ENCODE measurements at places on chromosomes 5 and 9. TPM values are rescaled to one million over a fixed set of nuclear protein-coding genes. Genes with fewer than 3 reads are reported as not detected.

DNA sequence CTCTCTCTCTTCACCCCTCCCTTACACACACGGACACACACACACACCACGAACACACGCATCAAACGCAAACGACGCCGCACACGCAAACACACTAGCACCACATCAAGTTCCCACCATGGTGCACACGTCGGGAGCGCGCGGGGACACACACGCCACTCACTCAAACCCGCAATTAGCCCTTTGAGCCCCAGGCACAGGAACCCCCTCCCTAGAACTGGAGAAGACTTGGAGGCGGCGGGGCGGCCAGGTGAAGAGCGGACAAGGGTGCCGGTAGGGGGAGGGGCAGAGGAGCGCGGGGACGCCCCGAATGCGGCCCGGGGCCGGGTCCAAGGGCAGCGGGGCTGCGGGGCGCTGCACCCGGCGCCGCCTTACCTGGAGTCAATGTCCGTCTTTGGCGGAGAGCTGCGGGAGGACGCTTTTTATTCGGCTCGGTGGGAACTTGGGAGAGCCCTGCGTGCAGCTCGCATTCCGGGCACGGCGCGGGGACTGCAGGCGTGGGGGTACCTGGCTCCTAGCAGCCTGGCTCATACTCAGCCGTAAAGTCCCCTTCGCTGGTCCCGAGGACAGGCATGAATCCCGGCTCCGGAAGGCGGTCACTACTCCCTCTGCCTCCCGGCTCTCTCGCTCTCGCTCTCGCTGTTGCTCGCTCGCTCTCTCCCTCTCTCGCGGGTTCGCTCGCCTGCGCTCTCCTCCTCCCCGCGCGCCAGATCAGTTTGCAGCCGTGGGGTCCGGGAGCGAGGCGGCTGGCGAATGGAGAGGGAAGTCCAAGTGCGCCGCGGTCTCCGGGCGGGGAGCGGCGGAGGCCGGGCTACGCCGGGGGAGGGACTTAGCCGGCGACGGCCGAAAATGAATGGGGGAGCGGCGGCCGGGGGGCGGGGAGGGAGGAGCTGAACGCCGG, at the start of gene BRINP1:
Gene BRINP1 (minus strand): TSS at position 755 of the 901 bp plus-strand sequence. CDS start 56,080 bp downstream, outside the sequence.
- DNase-seq = no peak

DNA sequence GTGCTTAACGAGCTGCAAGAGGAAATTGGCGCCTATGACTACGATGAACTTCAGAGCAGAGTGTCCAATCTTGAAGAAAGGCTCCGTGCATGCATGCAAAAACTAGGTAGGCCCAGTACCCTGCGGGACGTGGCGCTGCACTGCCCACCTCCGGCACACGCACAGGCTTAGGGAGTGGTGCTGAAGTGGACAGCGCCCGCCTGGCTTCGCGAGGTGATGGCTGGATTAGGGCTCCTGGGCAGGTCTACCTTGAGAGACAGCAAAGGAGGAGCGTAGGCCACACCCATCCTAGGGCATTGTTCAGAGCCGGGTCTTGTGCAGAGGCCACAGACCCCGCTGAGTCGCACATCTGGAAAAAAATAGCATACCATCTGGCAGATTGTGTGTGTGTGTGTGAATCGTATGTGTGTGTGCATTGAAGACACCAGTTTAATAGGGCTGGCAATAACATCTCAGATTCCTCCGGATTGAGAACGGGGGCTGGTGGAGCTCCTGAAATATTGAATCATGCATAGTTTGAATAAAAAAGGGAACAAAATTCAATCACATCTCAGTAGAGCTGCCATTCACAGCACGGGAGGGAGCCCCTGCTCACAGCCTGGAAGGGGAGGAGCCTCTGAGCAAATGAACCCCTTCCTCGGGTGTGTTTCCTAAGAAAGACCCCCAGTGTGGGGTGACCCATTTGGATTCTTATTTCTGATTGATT, 11.1 kb downstream of the OLFM1 start:
- no peak for DNase-seq

DNA sequence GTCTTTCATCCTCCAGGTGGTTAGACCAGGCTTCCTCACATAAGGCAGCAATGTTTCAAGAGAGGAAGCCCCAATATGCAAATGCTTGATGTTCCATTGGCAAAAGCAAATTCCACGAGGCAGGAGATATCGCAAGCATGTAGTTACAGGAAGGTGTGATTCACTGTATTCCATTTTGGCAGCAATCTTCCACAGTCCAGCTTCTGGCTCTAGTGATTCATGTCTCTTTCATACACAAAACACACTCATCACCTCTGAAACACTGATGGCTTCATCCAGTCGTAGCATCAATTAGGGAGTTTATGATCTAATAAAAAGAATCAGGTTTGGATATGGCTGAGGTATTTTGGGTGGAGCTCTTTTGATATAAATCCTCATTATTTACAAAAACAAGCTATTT, 552.2 kb upstream of the RIOK2 start:
- no peak for DNase-seq

DNA sequence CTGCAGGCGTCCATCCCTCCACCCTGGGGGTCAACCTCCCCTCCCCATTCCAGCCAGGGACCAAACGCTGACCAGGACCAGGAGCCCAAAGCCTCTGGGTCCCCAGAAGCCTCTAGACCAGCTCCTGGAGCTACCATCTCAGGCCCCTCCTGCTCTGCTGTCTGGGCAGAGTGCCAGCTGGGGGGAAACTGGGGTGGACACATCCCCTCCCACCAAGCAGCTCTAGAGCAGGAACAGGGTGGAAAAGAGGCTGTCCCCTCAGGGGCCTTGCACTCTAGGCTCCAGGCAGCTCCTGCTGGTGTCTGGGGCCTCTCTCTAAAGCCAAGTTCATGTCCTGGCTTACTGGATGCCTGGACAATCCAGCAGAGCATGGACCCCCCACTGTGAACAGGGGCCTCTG, 4.4 kb downstream of the SSNA1 start:
- DNase-seq = no peak

- DNase-seq = no peak
These were observed 8.3 kb downstream of the DIMT1 start for GRCh38 chr5:62395210-62395950.

- no peak for DNase-seq
These were observed 527.0 kb upstream of the TUSC1 start for GRCh38 chr9:26205261-26205660.

DNA sequence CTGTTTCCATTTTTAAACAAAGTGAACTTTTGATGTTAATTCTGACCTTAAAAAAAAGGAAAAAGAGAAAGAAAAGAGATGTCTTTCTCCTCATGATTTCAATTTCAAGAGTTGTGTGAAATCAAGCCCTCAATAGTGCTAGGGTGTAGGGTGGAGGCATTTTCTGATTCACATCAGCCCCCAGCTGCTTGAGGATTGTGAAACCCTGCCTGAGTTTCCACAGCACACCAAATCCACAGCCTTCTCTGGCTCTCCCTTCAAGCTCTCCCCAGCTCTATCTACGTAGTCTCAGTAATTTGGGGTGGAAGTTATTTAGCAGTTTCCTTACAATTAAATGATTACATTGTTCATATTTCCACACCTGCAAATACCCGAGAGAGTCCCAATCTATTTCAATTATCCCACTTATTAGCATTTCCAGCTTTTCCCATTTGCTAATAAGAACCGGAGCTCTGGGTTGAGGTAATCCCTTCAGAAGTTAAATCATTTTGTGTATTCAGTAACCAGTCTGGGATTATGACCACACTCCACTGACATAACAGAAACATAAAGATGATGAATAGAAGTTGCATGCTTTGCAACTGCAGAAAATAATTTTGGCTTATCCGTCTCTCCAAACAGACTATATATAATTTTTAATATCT, 54.9 kb downstream of the MTX3 start:
- DNase-seq = no peak

DNA sequence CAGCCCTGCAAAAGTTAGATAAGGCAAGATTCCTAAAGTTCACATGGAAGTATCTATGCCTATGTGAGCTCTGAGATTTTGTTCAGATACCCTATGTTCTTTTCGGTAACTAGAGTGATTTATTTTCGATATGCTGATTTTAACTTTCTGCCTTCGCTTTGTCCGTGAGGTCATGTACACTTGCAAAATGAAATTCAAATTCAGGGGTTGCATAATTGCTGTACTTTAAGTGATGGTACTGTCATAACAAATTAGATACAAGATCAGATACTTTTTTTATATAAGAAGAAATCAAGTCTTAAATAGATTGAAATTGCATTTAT, 350 bp upstream of the ECPAS start:
- no peak for DNase-seq

GRCh38 chr9:35609001-35609819, 4.1 kb downstream of the TESK1 start:
- DNase-seq = no peak

- DNase-seq = no peak
These were observed 2.8 kb downstream of the DCAF12 start for GRCh38 chr9:34123682-34124081.

Gene C9orf50
- total RNA-seq = not detected

Gene PCDHGA5
- 0.12 TPM for total RNA-seq
